Stomach (tissue), 19 donors: ENCODE measurements at places on chromosomes 1 and 21. TPM values are rescaled to one million over a fixed set of nuclear protein-coding genes. Genes with fewer than 3 reads are reported as not detected.

The RAD54L gene
- total RNA-seq: 2.3 TPM

The ETV3L gene
- not detected for total RNA-seq

The NHLH2 gene
- not detected for total RNA-seq

The PRAMEF4 gene
- not detected for total RNA-seq

The ACOT11 gene
- 49.0 TPM for total RNA-seq

The OR14K1 gene
- total RNA-seq: not detected

The CLCNKA gene
- not detected for total RNA-seq

The CRNN gene
- 0.89 TPM for total RNA-seq

The SLC25A34 gene
- not detected for total RNA-seq

The CLCA4 gene
- not detected for total RNA-seq

The HFM1 gene
- total RNA-seq: 0.45 TPM

The FAM78B gene
- 1.0 TPM for total RNA-seq

The COL11A1 gene
- not detected for total RNA-seq

The IL19 gene
- 25.9 TPM for total RNA-seq

The BARHL2 gene
- total RNA-seq: not detected

The OLFML3 gene
- total RNA-seq: 84.3 TPM

The LCE3E gene
- total RNA-seq: not detected

The MMEL1 gene
- total RNA-seq: 36.2 TPM

The CNIH3 gene
- 6.6 TPM for total RNA-seq

The SFN gene
- 109 TPM for total RNA-seq

The ZNF644 gene
- 53.7 TPM for total RNA-seq

The PLA2G2C gene
- not detected for total RNA-seq

The ABL2 gene
- total RNA-seq: 4.6 TPM

The GPR52 gene
- not detected for total RNA-seq

The FCER1A gene
- 1.1 TPM for total RNA-seq

The PEX14 gene
- total RNA-seq: 12.5 TPM

The KLF17 gene
- not detected for total RNA-seq

The C1orf185 gene
- total RNA-seq: not detected

The CHIA gene
- total RNA-seq: 8.1 TPM

The ANKRD65 gene
- total RNA-seq: 5.1 TPM

The CCDC17 gene
- total RNA-seq: not detected

The DHRS3 gene
- total RNA-seq: 54.2 TPM

The ISG20L2 gene
- total RNA-seq: 24.3 TPM

The UTS2 gene
- not detected for total RNA-seq

The SHISAL2A gene
- not detected for total RNA-seq
